ENCODE measurements at places on chromosomes 5 and 9.
A peak's percentile ranks its signal among the peaks of the same experiment; 100 is the strongest.

- DNase-seq = no peak
Measured at GRCh38 chr9:123070198-123070597, 36.7 kb downstream of the GPR21 start.

DNA sequence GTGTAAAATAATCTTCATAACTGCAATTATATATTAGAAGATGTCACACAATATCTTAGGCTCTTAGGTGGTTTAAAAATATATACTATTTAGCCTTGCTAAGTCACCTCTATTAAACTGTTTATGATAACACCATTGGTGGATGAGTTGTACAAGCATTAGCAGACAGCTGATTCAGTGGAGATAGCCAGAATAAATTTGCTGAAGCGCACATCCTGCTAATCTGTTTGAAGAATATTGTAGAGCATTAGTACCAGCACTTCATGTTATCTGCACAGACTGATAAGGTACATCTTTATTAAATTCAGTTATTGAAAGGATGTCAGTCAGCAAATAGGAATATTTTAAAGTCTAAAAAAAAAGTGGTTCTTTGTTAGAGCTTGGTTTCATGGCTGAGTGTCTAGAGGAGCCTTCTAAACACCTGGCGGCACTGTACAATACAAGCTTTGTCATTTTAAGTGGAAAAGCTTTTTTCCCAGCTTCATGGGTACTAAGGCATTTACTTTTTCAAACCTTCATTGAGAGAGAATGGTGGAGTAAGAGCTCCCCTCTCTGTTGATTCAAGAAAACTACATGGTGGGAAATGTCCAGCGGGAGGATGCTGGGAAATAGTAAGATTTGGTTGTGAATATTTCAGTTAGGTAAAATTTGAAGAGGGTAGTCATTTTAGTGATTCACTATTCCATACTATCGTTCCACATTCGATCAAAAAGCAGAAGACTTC, 275.1 kb downstream of the SLF1 start:
- no peak for DNase-seq

DNA sequence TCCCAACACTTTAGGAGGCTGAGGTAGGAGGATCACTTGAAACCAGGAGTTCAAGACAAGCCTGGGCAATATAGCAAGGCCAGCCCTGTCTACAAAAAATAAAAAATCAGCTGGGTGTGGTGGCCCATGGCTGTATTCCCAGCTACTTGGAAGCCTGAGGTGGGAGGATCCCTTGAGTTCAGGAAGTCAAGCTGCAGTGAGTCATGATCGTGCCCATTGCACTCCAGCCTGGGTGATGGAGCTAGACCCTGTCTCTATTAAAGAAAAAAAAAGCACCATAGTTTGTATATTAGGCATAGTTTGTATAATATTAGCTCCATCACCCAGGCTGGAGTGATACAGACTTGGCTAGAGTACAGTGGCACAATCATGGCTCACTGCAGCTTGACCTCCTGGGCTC, 9.6 kb upstream of the NME5 start:
- no peak for DNase-seq

- DNase-seq = no peak
Measured at GRCh38 chr9:130579738-130580463, 524 bp downstream of the FUBP3 start.

DNA sequence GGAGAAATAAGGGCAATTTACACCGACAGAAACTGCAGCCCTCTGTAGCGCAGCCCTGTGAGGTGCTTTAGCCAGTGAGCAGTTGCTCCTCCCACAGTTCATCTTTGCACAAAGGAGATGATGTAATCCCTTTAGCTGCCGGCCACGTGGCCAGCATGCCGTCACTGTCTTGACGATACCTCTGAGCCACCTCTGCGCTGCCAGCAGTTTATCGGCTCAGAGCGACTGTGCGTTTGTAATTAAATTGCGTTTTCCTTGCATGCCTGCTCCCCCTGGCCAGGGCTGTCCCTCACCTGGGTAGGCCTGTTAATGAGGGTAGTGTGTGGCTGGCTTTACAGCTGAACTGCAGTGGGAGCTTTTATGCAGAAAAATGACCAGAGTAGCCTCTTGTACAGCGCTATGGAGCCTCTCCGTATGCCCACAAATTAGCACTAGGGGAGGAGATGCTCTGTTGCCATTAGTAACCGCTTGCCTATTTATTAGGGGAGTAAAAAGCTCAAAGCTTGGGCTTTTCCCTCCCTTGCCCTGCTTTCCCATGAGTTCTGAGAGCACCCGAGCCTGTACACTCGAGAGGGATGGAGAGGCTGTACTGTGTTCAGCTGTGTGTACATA, 107.0 kb downstream of the TRIO start:
- no peak for DNase-seq

GRCh38 chr5:73947906-73948640, 322.1 kb downstream of the ARHGEF28 start:
- DNase-seq = no peak

DNA sequence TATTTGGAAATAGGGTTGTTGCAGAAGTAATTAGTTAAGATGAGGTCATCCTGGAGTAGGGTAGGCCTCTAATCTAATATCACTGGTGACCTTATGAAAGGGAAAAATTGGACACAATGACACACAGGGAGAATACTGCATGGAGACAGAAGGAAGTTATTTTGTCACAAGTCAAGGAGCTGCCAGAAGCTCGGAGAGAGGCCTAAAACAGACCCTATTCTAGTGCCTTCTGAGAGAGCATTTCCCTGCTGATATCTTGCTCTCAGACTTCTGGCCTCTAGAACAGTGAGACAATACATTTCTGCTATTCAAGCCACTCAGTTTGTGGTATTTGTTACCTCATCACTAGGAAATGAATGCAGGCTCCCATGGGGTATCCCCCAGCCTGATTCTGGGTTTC, 332.9 kb downstream of the CSNK1G3 start:
- DNase-seq = no peak

GRCh38 chr5:135309391-135310327, 89.4 kb downstream of the MACROH2A1 start:
- no peak for DNase-seq

GRCh38 chr9:76298521-76299144, 95.6 kb downstream of the RFK start:
- DNase-seq = no peak

- DNase-seq = no peak
Measured at GRCh38 chr5:104344809-104345208, 782.2 kb upstream of the NUDT12 start.

GRCh38 chr5:158398360-158399201, 539.6 kb upstream of the CLINT1 start:
- no peak for DNase-seq

GRCh38 chr5:40976836-40977235, 67.5 kb downstream of the C7 start:
- DNase-seq = no peak

GRCh38 chr5:902129-902916, 9.6 kb downstream of the TRIP13 start:
- DNase-seq = no peak

DNA sequence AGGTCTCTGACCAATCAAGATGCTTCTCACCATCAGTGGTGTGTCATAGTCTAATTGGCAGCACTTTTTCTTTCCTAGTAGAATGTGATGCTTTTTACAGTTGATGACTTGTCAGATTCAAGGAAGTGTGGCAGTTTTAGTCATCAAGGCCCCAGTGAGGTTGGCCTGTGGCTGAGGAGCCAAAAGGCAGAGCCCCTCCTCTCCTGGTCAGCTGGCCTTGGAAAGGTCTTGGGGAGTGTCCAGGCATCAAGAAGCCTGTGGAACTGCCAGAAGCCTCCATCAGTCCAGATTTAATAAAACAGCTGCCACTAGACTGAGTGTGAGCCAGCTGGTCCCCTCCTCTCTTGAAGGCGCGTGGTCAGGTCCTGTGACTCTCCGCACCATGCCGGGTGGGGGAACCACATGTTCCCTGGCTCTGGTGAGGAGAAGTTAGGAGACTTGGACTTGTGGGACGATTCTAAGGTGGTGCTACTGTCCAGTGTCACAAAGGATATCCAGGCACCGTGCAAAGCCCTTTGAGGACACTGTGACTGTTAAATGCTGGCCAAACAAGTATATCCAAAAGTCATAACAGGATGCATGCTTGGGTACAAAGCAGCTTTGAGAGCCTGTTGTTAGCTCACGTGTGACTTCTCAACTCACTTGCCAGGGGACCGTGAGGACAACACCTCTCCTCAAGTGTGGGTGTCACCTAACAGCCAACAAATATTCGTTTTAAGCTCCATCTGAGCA, 6.1 kb upstream of the ANGPTL2 start:
- no peak for DNase-seq

GRCh38 chr5:169442913-169443784, 140.4 kb upstream of the SPDL1 start:
- no peak for DNase-seq

DNA sequence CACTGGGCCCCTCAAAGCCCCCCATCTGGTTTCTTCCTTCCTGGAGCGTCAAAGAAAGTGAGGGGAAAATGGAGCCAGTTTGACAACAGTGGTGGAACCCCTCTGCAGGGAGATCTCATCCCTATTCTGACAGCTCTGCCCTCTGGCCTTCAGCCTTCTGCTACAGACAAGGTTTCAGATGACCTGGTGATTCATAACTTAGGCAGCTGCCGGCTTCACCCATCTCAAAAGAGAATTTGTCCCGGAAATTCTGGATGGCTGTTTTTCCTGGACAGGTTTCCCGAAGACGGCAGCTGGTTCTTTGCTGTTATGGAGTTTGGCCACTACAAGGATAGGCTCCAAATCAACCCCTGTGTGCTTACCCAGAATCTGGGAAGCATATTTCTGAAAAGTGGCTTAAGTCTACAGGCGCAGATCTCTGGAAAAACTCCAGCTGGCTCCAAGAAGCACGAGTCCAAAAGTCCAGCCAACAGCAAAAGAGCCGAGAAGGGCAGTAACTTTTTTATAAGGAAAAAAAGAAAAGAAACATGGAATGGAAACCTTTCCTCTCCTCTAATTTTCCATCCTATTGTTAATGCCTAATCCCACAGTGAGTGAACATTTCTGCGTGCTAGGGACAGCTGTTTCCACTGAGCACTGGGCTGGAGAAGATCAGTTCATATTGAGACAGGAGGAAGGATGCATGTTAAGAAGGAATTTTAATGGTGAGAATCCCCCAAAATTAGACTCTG, 54.5 kb downstream of the ZNF366 start:
- no peak for DNase-seq

DNA sequence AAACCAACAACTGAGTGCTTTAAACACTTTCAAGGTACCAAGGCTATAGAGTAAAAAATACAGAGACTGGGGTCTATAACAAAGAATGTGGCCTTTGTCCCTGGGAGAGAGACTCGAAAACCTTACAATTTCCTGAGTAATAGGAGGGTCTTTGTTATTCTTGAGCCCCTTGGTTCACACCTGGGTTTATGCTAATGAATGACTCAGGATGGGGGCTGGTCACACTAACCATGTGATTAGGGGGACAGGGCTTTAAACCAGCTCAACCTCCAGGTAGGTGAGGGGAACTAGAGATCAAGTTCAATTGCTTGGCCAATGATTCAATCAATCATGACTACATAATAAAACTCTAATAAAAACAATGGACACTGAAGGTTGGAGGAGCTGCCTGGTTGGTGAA, 50.2 kb downstream of the PLPP1 start:
- no peak for DNase-seq

- DNase-seq = no peak
Measured at GRCh38 chr5:178403351-178403750, 170.7 kb upstream of the PHYKPL start.

DNA sequence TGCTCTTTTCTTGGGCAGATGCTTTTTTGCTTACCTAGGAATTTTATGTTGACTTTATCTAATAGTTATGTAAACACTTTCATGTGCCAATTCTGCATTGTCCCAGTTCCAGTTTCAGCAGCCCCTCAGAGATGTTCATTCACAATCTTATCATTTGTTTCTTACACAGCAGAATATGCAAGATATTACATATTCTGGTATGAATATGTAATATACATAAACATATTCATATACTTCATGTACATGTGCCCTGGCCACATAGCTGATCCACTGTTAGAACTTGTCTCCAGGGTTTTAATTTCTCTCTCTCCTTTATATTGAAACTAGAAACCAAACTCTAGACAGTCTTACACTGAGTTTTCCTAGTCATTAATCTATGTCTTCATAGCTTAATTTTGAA, 90.2 kb upstream of the PARP8 start:
- DNase-seq = no peak

DNA sequence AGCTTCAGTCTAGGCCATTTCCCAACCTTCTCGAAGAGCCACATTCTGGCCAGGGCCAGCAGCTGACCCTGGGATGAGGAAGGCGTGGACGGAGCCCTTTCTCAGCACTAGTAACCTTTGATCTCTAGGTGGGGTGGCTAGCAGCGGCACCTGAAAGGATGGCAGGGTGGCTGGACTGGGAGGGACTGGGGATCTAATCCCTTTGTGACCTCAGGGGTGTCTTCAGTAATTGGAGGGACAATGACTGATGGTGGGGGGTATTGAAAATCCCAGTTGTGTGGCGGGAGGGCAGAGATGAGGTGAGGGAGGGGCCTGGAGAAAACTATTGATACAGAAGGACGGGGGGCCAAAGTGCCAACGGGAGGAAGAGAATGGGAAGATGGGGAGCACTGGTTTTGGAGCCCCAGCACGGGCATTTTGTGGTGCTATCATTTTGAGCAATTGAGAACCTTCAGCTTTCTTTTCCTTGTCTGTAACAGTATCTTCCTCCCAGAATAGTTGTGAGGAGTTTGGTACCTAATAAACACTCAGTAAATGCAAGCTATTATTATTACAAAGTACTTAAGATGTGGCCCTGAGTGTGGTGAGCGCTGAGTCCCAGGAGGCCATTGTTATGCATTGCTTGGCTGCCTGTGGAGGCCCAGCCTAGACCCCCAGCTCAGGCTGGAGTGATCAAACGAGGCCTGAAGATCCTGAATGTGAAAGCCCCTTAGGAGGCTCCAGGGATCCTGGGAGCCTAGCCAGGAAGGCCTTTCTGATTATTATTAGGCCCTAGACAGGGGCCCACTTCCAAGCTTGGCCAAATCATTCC, 37.3 kb upstream of the UBE2D2 start:
- DNase-seq = no peak

- DNase-seq = no peak
Measured at GRCh38 chr5:25754895-25755294, 1110.1 kb upstream of the CDH10 start.

DNA sequence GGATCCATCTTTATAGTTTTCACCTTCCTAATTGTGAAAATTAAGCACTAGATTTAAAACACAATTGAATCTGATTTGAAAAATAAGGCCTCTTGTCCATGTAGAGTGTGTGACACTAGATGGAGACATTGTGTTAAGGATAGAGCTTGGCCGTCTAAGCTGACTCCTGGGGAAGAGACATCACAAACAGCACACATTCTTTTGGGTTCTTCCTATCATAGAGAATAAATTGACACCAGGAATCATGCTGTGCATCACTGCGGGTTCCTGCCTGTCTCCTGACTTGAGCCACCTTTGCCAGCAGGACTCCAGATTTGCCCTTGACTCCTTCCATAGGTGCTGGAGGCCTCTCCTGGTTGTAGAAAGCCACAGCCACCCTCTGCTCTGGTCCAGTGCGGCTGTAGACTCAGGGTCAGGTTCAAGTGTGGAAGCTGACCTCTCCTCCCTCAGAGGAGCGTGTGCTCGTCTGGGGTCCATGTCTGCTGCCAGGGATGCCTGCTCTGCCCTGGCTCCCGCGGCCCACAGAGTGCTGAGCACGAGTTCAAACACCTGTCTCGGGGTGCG, 11.2 kb downstream of the ROPN1L start:
- DNase-seq = peak; percentile 24

Measured in activated T-helper 1 cell treated with anti-CD3 and anti-CD28 coated beads, Interleukin-12 subunit alpha, Interleukin-12 subunit beta, Interleukin-2, Interleukin-4 antibody, amounts not matched to agents 30 ng/mL and 10 ng/mL and 1 ng/mL, durations not matched to agents 14 hours and 24 hours and 36 hours (primary cell).